ENCODE measurements at places on chromosomes 2 and 18. TPM values are rescaled to one million over a fixed set of nuclear protein-coding genes. Genes with fewer than 3 reads are reported as not detected.
A peak's percentile ranks its signal among the peaks of the same experiment; 100 is the strongest.

DNA sequence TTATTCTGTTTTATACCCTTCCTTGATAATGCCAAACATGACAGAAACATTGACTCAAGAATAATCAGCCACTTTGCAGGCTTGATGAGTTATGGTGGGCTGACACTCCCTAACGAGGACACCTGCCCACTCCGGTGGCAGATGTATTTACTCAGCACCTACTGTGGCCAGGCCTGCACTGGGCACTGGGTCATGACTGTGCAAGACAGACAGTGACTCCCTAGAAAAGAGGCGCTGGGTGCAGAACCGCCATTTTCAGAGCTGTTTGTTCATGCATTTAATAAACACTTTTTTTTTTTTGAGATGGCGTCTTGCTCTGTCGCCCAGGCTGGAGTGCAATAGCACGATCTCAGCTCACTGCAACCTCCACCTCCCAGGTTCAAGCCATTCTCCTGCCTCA lies 32.5 kb downstream of the SNED1 start:
- DNase-seq: no peak

RNF103 gene
- total RNA-seq: 17.7 TPM

GRCh38 chr18:24875286-24875685 lies 414.8 kb downstream of the HRH4 start:
- DNase-seq: no peak

SPP2 gene
- total RNA-seq: not detected

DNA sequence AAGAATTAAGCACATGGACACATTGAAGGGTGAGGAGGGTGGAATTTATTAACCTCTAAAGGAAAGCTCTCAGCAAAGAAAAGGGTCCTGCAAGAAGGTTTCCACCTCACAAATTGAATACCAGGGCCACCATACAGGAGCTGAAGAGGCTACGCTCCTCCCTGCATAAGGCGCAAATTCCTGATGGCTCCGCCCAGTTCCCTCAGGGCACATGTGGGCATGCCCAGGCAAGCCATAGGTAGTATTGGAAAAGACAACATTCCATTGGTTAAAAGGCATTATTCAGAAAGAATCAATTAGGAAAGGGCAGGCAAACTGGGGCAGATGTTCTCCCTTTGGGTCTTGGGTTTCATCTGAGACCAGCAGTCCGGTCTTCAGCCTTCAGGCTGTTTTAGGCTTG lies 161.2 kb downstream of the PTPRM start:
- peak; percentile 30 for DNase-seq

- no peak for DNase-seq
Measured at GRCh38 chr2:86791573-86791972, 860 bp upstream of the CD8A start.

DNA sequence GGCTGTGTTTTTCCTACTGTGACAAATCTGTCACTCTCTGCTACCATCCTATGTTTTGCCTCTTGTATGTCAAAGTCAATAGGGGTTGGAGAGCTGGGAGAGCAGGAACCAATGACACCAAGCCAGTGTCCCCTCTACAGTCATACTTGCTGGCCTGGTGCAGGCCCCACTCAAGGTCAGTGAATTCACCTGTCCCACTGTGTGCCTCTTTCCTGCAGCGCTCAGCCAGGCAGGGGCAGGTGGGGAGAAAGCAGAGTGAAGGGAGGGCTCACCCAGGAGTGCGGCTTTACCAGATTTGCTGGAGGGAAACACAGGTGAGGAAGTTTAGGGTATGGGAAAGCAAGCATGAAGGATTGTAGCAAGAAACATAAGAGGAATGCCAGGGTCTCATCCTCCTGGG lies 114.5 kb downstream of the GYPC start:
- no peak for DNase-seq

- no peak for DNase-seq
Measured at GRCh38 chr18:12564861-12565260, 93.0 kb downstream of the SPIRE1 start.

- DNase-seq: no peak
Measured at GRCh38 chr2:207884127-207884526, 114.4 kb upstream of the FZD5 start.

DNA sequence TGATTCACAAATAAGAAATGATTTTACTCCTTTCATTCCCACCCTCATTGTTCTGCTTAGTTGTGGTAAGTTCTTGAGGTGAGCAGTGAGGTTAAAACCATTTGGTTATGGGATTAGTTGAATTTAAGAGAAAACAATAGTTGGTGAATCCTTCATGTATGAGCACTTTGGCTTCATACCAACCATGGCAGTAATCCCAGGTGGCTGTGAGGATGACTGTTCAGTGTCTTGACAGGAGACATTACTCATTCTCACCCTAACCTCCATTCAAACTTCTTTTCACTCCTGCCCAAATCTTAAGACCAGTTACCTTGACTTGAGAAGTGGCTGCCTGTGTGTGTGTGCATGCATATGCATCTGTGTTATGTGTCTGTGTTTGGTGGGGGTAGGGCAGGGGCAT lies 143.1 kb downstream of the SETBP1 start:
- peak; percentile 93 for DNase-seq

DNA sequence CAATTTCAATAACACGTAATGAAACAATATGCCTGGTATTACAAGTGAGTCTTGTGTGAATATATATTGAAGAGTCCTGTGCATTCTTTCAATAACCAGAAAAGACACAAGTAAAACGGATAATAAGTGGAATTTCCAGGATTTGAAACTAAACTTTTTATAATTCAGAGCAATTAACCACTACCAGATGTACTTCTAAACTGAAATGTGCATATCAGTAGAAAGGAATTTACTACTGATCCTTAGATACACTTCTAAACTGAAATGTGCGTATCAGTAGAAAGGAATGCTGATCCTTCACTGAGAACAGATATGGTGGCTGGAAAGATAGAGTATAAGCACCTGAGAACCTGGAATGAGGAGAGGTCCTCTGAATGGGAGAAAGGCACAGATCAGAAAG lies 470.9 kb upstream of the SPHKAP start:
- DNase-seq: no peak

DNA sequence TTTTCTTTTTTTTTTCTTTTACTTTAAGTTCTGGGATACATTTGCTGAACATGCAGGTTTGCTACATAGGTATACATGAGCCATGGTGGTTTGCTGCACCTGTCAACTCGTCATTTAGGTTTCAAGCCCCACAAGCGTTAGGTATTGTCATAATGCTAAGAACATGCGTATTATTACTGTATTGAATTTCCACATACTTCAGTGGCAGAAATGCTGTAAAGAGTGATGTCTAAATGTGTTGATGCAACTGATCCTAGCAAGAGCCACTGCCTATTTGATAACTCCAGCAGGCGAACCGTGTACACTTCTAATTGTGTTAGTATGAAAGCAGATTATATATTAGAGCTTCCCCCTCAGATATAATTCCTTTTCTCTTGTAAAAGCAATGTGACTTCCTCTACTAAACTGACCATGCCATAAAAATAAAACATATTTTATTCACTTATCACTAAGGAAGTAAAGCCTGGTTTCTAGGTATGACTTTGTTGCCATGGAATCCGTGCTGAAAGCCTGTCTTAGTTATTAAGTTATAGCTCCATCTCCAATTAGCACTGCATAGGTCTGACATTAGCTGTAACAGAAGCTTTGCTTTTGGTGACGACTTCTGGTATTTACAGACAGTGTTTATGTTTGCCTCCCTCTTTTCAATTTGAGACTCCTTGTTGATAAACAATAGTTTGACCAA lies 280.0 kb downstream of the GALR1 start:
- no peak for DNase-seq

GRCh38 chr2:48341551-48342133 lies 188.3 kb upstream of the STON1 start:
- no peak for DNase-seq

GRCh38 chr2:144288438-144288837 lies 231.5 kb downstream of the ZEB2 start:
- DNase-seq: no peak

DNA sequence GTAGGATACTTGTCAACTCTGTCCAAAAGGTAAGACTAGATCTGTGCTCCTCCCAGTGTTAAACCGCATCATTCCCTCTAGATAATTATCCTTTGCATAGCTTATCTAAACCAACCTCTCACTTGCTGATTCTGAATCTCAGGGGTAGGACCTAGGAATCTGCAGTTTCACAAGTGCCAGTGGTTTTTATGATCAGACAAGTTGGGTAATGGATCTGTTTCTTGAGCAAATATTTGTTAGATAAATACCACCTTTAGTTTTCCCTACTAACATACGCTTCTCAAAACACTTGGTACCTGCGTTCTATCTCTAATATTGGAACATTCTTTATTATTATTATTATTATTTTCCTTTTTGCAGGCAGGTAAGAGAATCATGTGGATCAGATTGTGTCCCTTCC lies 439.9 kb downstream of the PTPRM start:
- no peak for DNase-seq

GRCh38 chr2:11697103-11697871 lies 27.3 kb upstream of the NTSR2 start:
- DNase-seq: peak; percentile 67

PSMD14 gene
- 130 TPM for total RNA-seq

ST8SIA5 gene
- not detected for total RNA-seq

- no peak for DNase-seq
Measured at GRCh38 chr2:167345559-167345958, 457.3 kb downstream of the XIRP2 start.

GRCh38 chr2:136136931-136137330 lies 19.0 kb upstream of the CXCR4 start:
- DNase-seq: no peak

RPL37A gene
- total RNA-seq: 2,461 TPM

TSGA10 gene
- total RNA-seq: 8.4 TPM

DNA sequence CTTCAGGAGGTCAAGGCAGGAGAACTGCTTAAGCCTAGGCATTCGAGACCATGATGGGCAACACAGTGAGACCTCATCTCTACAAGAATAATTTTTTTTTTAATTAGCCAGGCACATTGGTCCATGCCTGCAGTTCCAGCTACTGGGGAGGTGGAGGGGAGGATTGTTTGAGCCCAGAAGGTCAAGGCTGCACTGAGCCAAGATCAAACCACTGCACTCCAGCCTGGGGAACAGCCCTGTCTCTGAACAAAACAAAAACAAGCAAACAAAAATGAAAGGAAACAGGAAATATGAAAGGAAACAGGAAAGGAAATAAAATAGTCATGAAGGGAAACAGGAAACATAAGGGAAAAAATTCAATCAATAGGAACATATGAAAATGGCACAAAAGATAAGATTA lies 64.7 kb upstream of the TMEM247 start:
- no peak for DNase-seq

Measured in bronchial epithelial cell (primary cell).